Islet precursor cell (in vitro differentiated cells): ENCODE measurements at places on chromosomes 2 and 18.

GRCh38 chr18:58937071-58937886 lies 72.6 kb downstream of the ZNF532 start:
- no peak for DNase-seq

GRCh38 chr2:97757062-97757461 lies 43.7 kb downstream of the ZAP70 start:
- DNase-seq = peak; percentile 35

GRCh38 chr18:6106091-6106685 lies 210.9 kb upstream of the TMEM200C start:
- no peak for DNase-seq

- no peak for DNase-seq
These were observed 237.0 kb upstream of the CDH20 start for GRCh38 chr18:61096226-61096625.

GRCh38 chr18:69889009-69889408 lies 58.7 kb downstream of the CD226 start:
- DNase-seq = no peak

- DNase-seq = no peak
These were observed 74.6 kb downstream of the AFF3 start for GRCh38 chr2:100067784-100068183.

DNA sequence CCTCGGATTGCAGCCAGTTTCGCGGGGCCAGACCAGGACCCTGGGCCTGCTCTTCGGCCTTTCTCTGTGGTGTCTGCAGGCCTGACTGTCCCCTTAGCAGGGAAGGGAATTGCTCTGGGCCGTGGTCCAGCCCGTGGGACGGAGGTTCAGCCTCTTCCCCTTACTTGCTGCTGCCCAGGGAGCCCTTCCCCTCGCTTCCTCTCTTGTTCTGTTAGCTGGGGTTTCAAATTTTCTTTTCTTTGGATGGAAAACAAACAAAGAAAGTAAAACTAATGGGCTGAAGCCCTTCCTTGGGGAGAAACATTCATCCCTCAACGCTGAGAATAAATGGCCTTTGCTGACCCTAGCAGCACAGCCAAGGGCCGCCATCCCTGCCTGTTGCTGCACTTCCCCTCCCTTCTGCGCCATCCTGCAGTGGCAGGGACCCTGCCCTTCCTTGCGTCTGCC lies 52.4 kb downstream of the ASAP2 start:
- no peak for DNase-seq

DNA sequence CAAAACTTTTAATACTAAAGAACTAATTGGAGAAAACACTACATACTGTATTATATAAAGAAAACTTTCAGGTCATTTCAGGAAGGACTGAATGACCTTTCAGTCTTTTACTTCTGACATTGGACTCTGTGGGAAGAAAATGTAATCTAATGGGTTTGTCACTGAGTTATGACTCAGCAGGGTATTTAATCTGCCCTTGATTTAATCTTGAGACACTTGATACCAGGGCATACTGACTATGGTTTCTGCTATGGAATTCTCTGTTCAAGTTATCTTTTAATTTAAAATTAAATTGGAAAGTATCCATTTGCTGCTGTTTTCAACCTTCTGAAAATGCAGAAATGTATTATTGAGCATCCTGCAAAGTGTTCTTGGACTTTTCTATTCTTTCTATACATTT lies 354.2 kb upstream of the GALNT5 start:
- no peak for DNase-seq

DNA sequence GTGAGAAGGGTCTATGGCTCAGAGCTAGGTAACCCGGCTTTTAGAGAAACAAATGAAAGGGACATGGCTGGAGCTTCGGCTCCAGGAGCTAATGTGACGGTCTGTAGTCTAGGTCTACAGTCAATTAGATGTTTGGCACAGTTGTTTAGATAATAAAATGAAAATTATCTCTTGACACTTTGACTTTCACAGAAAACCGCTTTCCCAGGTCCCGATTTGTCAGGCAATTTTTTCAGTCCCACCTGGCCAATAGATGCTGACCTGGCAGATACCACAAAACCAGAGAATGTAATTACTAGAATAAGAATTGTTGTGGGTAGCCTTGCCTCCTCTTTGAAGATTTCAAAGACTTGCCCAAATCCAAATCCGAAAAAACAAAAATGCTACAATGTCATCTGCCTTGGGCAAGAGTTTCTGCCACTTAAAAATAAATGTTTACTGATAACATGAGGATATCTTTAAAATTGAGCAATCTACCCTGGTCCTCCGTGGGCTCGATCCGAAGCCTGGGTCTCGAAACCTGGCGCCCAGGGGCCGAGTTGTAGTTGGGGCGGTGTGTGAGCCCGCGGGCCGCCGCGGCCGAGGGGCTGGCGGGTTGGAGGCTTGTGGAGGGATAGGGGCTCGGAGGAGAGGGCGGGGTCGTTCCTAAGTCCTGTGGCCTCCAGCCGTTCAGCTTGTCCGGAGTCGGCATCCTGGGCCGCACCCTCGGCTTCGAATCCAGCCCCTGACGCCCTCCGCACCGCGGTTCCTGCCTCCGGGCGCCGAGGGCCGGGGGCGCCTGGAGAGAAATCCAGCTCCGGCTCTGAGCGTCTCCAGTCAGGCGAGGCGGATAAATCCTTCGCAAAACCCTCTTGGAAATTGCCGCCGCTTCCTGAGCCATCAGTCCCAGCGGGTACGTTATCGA lies 2.3 kb downstream of the EMX1 start:
- DNase-seq = peak; percentile 56

GRCh38 chr2:1833726-1834125 lies 89.4 kb upstream of the PXDN start:
- no peak for DNase-seq
